ENCODE measurements at places on chromosomes 3 and 15.

GRCh38 chr3:103657756-103658155, 1222.9 kb downstream of the ZPLD1 start:
- no peak for DNase-seq

- DNase-seq: no peak
Measured at GRCh38 chr3:113695786-113696645, at the start of gene USF3. TSS of gene USF3 (minus strand) at chr3:113696642. CDS start at chr3:113674878, 21,764 bp downstream.

GRCh38 chr3:153440311-153440710, 278.3 kb downstream of the RAP2B start:
- no peak for DNase-seq

DNA sequence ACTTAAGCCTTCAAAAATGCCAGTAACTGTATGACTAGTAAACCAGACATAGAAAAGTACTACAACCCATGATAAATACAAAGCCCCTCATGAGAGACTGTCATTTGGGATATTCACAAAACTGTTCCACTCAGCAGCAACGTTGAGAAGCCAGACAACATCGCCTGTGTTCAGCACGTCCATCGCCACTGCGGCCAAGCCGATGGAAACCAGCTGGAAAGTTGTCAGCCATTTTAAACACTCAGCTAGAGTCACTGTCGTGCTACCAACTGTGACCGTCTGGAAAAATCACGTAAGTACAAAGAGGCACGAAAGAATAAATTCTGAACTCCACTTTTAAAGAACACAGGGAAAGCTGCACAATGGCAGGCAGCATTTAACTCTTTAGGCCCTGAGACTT, 340.7 kb upstream of the WNT5A start:
- no peak for DNase-seq

- no peak for DNase-seq
Measured at GRCh38 chr3:73451301-73451944, 173.3 kb downstream of the PDZRN3 start.

- no peak for DNase-seq
Measured at GRCh38 chr3:151946606-151947005, 73.2 kb downstream of the SUCNR1 start.

DNA sequence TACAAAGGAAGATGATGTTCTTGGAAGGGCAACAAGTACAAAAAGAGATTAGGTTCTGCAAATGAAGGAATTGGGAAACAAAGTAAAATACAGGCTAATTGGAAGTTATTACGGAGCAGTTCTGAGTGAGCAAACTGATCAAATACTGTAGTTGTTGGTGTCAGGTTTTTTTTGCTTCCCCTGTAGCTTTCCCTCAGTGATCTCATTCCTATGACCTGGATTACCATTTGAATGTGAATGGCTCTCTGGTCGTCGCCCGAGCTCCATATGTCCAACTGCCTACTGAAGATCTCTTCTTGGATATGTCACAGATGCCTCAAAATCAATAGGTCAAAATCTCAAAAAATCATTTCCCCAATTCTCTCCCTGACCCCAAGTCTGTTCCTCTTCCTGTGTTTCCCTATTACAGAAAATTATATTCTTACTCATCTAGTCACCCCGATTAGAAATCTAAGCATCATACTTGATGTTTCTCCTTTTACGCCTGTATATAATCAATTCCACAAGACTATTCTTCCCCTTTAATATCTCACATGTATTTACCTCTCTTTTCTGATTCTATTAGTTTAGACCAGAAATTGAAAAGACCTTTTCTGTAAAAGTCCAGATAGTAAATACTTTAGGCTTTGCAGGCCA, 29.0 kb downstream of the GOLM2 start:
- DNase-seq: no peak

GRCh38 chr3:188507244-188507720, 353.3 kb downstream of the LPP start:
- peak; percentile 95 for DNase-seq

DNA sequence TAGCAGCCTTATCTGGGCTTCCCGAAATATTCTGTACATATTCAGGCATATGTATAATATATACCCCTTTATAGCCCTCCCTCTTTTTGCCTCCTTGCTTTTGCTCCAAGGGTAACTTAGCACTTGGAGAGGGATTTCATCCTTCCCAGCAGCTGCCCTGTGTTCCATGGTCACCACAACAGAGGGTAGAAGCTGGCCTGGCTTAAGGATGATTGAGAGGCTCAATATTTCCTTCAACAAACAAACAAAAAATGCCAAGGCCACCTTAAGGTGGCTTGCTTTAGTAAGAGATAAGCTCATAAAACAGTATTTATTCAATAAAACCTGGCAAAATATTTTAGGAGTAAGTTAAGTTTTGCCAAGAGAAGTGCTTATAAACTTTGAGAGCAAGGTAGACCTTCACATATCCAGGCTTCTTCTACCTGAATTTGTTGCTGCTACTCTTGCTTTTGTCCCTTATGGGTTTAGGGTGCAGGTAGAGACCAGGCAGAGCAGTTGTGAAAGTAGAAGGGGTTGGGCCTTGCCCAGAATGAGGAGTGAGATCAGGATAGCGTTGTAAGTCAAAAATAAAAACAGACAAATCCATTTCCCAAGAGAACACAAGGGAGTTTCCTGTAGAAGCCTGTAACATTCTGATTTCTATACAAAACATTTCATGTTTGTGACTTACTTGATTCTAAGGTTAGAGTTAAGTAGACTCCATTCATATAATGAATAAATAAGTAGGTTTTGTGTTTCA, 52.7 kb upstream of the ATOSA start:
- DNase-seq: no peak

DNA sequence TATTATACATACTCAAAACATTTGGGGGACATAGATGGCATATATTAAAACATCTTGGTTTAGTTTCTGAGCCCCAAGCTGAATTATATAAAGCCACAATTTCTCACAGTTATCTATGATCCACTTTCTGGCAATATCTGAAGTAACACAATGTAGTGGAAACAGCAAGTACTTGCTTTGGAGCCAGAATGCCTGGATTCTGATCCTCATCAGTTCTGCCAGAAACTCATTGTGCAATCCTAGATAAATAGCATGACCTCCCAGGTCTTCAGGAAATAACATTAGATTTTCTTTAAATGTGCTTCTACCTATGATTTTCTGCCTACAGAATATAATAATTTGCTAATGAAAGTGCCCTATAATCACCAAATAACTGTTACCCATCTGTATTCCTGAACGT, 544.9 kb downstream of the NAALADL2 start:
- no peak for DNase-seq

DNA sequence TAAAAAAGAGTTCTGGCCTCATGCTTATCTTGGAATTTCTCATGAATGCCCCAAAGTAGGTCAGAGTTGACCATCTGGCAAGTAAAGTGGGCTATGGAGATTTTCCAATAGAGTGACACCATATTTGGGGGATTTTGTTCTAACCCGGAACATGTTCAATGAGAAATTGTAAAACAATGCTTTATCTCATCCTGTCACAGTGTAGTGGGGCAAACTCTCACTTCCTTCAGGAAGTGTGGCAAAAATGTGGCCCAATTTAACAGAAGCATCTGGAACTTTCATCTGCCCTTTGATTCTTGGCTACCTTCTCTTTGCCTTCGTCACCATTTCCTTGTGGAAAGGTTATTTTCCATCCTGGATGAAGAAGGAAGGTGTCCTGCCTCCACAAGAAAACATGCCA, 70.8 kb downstream of the ADAMTS9 start:
- DNase-seq: no peak

- no peak for DNase-seq
Measured at GRCh38 chr3:158308236-158308928, 198.5 kb downstream of the RSRC1 start.

DNA sequence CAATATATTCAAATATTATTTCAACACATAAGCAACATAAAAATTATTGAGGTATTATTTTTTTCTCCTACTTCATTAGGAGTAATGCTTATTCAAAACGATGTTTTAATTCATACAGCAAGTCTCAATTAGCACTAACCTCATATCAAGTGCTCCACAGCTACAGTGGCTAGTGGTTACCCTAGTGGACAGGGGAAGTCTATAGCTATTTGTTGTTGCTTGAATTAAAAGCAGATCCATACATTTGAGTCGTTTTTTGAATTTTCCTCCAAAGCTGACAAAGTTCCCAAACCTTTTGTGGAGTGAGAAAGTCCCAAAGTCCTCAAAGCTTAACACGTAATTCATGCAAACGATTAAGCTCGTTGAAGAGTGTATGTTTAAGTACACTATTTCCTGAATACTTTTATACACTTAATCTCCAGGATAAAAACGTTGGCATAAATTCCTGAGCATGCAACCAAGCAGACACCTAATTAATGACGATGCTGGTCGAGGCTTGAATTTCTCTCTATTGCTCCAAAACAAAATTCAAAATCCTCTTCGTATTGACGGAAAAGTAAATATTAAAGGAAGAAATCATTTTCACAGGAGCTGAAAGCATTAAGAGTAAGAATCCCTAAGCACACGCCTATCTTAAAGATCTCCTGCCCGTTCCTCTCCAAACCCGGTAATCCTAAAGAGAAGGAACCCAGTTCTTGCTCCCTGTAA, 985 bp downstream of the VPS13C start:
- DNase-seq: no peak

GRCh38 chr15:99721104-99721778, 12.0 kb downstream of the LYSMD4 start:
- no peak for DNase-seq

- no peak for DNase-seq
Measured at GRCh38 chr3:156898296-156898880, 72.2 kb downstream of the LEKR1 start.

DNA sequence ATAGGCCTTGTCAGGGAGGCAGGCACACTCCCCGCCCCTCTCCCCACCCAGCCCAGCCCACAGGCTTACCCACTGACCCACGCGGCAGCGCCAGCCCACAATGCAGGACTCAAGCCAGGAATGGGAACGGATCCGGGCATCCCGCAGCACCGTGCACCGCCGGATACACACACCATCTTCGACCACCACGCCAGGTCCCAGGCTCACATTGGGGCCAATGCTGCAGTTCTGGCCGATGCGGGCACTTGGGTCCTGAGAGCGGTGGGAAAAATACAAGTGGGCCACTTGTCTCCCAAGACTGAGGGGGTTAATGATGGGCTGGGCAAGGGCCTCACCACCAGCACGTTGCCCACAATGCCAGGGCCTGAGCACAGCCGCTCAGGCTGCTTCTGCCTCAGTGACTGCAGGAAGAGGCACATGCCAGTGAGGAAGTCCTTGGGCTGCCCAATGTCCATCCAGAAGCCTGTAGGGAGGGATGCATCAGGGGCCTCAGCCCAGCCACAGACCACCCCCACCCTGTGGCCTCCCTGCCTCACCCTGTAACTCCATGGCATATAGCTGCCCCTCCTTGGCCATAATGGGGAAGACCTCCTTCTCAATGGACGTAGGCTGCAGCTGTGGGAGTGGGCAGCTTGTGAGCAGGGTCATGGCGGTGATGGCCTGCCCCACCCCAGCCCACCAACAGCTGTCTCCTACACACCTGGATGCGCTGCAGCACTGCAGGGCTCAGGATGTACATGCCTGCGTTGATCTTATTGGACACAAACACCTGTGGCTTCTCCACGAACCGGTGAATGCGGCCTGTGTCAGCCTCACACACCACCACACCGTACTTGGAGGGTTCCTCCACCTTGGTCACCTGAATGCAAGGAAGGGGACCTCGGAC, 1.6 kb downstream of the GMPPB start:
- DNase-seq: no peak

DNA sequence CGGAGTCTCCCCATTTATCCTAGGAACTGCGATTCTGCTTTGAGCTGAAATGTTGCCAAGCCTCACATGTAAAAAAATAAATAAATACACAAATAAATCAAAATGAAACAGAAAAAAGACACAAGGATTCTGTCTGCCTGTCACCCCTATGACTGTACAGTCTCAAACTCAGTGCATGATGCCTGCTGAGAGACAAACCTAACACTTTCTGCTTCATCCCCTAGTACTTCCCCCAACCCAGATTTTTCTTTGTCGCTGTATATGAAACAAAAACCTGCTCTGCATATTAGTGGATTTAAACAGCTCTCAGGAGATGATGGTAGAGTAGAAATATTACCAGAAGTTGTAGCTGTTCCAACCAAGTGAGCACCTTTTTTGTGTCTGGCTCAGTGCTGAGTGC, 530.7 kb upstream of the CFAP20DC start:
- DNase-seq: no peak

DNA sequence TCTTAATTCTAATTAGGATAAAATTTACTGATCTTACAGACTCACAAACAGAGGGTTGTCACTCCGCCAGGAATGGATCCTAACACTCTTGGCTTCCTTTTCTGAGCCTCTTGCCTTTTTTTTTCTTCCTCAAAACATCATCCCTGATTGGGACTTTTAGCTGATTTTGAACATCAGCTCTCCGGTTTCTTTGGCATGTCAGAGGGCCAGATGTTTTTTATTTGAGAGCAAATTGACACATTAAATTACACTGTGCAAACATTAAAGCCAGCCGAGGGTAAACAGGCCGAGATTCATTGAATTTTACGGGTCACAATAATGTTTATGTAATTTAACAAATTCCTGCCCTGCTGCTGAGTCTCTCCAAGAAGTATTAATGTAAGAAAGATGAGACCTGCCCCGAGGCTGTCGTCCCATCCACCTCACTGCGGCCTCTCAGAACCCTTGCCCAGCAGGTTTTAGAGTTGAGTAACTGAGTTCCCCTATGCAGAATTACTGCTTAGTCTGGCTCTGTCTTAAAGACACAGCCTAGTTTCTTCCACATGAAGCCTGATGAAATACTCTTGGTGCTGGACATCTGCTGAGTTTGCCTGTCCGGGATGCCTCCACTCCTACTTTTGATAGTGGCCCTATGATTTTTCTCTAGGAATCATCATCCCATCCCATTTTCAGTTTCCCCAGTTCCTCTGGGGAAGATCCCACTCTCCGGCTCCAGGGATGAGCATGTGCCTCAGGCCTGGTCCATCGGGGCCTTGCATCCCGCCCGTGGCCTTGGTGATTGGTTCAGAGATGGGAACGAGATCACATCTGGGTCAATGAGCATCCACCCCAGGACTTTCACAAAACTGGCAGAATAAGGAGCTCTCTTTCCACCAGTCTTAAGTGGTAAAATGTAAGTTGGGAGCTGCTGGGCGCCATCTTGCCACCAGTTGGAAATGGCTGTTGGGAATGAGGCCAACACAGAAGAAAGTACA, 226.6 kb upstream of the TLE3 start:
- DNase-seq: no peak

DNA sequence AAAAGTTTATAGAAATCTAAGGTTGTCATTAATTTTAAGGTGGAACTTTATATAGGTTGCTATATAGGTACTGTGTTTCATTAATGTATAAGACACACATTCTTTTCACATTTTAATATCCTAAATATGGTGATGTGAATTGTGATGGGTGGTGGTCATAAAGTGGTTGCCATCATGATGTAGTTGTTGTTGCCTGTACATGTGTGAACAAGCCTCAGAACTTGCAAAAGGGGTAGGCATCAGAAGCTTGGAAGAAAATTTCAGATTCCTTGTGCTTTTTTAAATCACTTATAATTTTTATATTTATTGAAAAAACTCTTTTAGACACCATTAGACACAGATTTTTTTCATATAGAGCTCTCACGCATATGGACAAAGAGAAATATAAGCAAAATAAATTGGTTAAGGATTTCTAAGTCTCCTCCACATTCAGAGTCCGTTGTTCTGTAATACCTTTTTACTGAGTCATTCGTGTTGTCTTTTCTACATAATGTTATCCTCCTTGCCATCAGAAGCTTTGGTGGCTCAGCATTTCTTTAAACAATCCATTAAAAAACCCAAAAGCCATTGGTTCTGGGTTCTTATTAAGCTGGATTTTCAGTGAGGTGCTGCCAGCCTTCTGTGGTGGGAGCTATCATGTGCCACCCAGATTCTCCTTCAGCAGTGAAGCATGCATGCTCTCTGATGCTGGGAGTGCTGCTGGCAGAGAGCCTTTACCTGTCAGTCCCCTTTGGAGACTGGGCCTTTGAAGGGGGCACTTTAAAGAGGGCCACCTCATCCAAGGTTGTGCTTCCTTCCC, 140.4 kb upstream of the GALNT15 start:
- no peak for DNase-seq

GRCh38 chr15:76945494-76946093, 14.0 kb downstream of the RCN2 start:
- no peak for DNase-seq

All from non-pigmented ciliary epithelial cell (primary cell).